Omental fat pad (tissue), 4 donors: ENCODE measurements at places on chromosomes 11 and 22.
A peak's percentile ranks its signal among the peaks of the same experiment; 100 is the strongest.

- no peak for DNase-seq
Measured at GRCh38 chr11:206526-207207, 532 bp downstream of the BET1L start.

GRCh38 chr22:39349967-39350726 is at the start of gene SYNGR1:
SYNGR1 (plus strand) TSS chr22:39349991; CDS start chr22:39350011, 20 bp downstream.
- DNase-seq, result no peak

- no peak for DNase-seq
Measured at GRCh38 chr11:67356864-67357561, 3.7 kb upstream of the POLD4 start.

DNA sequence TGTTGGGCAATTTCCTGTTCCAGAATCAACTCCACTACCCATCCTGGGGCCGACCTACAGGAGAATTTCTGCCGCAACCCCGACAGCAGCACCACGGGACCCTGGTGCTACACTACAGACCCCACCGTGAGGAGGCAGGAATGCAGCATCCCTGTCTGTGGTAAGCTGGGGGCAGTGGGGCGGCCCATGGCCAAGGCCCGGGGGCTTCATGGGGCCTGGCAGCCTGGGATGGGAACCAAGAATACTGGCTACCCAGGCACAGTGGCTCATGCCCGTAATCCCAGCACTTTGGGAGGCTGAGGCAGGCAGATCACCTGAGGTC is 4.3 kb downstream of the F2 start:
- no peak for DNase-seq

GRCh38 chr11:47434011-47434786 is 8.0 kb upstream of the PSMC3 start:
- DNase-seq, result no peak

DNA sequence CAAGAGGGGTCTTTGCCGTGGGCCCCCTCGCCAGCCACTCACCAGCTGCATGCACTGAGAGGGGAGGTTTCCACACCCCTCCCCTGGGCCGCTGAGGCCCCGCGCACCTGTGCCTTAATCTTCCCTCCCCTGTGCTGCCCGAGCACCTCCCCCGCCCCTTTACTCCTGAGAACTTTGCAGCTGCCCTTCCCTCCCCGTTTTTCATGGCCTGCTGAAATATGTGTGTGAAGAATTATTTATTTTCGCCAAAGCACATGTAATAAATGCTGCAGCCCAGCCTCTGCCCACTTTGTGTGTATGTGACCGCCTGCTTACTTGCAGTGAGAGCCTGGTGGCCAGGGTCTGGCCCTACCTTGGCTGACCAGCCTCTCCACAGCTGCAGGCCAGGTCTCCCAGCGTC is 2.8 kb upstream of the CRACR2B start:
- no peak for DNase-seq

DNA sequence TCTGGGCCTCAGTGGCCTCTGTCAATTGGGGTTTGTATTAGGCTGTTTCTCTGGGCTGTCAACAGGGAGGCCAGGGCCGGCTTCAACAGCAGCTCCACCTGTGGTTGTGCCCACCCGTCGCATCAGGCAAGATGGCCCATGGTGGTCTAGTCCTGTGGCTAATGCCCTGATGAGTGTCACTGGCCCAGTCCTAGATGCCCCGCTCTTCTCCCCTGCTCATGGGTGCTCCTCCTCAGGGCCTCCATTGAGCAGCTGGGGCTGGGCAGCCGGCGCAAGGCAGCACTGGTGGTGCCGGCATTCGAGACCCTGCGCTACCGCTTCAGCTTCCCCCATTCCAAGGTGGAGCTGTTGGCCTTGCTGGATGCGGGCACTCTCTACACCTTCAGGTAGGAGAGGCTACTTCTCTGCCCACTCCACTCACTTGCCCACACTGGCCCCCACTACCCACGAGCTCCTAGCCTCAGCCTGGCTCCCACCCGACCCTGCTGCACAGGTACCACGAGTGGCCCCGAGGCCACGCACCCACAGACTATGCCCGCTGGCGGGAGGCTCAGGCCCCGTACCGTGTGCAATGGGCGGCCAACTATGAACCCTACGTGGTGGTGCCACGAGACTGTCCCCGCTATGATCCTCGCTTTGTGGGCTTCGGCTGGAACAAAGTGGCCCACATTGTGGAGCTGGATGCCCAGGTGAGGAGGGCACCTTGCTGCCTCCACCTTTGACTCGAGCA is 5.4 kb downstream of the LARGE2 start:
- no peak for DNase-seq

GRCh38 chr22:39917197-39917643 is 16.3 kb downstream of the GRAP2 start:
- no peak for DNase-seq

DNA sequence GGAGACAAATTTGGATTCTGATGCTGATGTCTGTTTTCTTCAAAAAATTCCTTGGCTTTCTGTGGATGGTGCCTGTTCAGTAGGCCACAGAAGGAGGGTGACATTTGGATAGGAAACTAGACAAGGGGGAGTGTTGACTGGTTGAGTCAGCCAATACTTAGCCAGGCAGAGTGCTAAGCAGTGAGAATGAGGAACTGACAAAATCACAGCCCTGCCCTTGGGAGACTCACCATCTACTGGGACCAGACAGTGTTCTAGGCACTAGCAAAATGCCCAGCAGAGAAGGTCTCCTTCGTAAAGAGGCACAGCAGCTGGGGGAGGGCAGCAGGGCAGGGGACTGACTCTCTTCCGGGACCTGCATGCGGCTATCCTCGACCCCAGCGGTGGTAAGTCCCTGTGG is 190.2 kb downstream of the DSCAML1 start:
- DNase-seq, result no peak

GRCh38 chr22:38243007-38243765 is 29.6 kb downstream of the TMEM184B start:
- DNase-seq, result no peak

- DNase-seq, result no peak
Measured at GRCh38 chr11:65417702-65418430, 4.7 kb upstream of the NEAT1 start.

- no peak for DNase-seq
Measured at GRCh38 chr11:46930089-46930488, 6.5 kb upstream of the CSTPP1 start.

- DNase-seq, result no peak
Measured at GRCh38 chr11:74683941-74684481, 47.2 kb downstream of the CHRDL2 start.

- DNase-seq, result no peak
Measured at GRCh38 chr11:6992026-6992425, 28.1 kb downstream of the ZNF214 start.

DNA sequence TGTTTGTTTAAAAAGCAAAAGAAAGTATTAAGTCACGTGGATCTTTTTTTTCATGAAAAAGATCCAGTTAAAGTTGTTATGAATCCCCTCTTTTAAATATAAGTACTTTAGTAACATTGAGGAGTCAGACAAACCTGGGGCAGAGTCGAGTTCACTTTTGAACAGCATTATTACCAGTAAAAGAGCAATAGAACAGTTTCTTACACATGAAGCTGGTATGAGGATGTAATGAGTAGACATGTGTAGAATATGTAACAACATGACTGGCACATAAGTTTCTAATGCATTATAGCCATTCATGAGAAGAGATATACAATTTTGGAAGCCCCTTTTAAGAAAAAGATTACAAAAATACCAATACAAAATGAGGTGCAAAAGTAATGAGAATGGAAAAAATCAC is 7.6 kb upstream of the MUC15 start:
- DNase-seq, result no peak

GRCh38 chr11:105763594-105763993 is 153.7 kb downstream of the GRIA4 start:
- no peak for DNase-seq

DNA sequence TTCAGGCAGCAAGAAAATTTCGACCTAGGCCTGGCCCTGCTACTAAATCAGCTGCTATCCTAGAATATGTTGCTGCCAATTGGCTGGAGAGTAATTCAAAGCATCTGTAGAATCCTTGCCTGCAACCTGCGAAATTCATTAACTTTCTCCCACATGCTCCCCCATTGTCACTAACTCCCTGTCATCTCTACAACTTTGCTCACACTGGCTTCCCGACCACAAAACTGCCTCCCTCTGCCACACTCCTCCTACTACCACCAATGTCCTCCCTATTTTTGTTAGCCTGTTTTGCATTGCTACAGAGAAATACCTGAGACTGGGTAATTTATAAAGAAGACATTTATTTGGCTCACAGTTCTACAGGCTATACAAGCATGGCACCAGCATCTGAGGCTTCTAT is 570.6 kb downstream of the INSC start:
- no peak for DNase-seq

- DNase-seq, result no peak
Measured at GRCh38 chr22:26023104-26023775, 146.0 kb upstream of the SEZ6L start.

DNA sequence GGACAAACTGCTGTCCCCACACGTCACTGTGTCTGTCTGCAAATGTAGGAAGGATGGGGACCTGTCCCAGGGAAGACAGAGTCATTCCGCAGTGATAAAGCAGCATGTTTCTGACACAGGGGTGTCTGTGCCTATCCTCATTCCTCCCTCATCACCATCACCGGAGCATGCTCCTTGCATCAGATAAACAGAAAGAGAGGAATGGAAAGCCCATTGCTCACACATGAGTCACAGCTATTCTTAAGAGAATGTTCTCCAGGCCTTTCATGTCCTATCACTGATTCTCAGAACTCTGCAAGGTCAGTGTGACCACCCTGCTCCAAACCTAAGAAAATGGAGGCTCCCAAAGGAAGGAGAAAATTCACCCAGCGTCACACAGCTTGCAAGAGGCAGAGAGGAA is 38.9 kb downstream of the ZNF195 start:
- DNase-seq, result no peak

DNA sequence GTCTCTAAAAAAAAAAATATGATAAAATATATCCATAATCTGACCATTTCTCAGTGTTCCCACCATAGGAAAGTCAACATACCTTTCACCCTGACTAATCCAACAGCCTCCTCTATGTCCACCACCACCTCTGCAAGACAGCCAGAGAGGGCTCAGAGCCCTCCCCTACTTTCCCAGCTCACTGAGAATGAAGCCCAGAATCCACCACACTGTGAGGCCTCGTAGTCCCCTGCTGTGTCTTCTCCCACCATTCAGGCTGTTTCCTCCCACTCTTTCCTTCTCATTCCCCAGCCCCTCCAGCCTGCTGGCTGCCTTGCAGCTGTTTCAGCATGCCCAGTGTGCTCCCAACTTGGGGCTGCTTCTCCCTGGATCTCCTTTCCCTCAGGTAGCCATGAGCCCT is 27.0 kb downstream of the SGSM3 start:
- no peak for DNase-seq

GRCh38 chr11:7571640-7572000 is 57.8 kb downstream of the PPFIBP2 start:
- peak; percentile 68 for DNase-seq
